ENCODE measurements at places on chromosomes 2 and 18. TPM values are rescaled to one million over a fixed set of nuclear protein-coding genes. Genes with fewer than 3 reads are reported as not detected.

- no peak overlapping the region for H3K4me3 ChIP-seq
- no peak for DNase-seq
- no peak overlapping the region for H3K27ac ChIP-seq
- H3K4me1 ChIP-seq = no peaks in the 10 kb centered on the region
These were observed 25.8 kb upstream of the PLB1 start for GRCh38 chr2:28469947-28470535.

DNA sequence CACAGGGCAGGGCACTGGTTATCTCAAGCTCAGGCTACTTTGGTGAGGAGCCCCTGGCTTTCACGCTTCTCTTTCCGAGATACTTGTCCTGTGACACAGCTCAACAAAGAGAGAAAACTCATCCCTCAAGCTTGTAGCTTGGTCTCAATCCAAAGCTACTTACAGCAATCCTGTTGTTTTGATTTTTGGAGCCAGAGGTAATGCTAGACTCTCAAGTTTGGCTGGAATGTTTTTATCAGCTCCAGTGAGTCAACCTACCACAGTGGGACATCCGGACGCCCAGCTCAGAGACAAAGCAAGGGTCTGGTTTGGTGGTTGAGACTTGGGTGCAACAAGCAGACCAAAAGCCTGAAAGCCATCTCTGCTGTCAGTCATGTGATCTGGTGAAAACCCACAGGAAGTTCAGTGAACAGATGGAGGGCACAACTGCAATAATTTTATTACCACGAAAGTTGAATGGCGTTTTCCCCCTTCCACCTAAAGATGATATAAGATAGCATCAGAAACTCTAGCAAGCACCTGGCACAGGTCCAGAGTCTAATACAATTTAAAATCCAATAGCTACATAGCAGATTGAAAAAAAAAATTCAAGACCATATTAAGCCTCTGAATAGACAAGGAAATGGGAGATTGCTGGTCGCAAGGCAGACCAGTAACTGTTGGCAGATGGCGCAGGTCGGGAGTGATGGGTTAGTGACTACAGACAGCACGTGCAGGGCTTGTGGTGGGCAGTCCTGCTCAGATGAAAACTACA, 102.3 kb upstream of the SMAD7 start:
- no peaks in the 10 kb centered on the region for H3K4me1 ChIP-seq
- H3K36me3 ChIP-seq = no peaks in the 10 kb centered on the region
- DNase-seq = no peak
- no peaks in the 10 kb centered on the region for H3K27me3 ChIP-seq
- H3K4me3 ChIP-seq = no peak overlapping the region
- H3K27ac ChIP-seq = no peak overlapping the region

- no peak overlapping the region for H3K27ac ChIP-seq
- no peaks in the 10 kb centered on the region for H3K27me3 ChIP-seq
- no peak for DNase-seq
These were observed 153.8 kb upstream of the ACAA2 start for GRCh38 chr18:49967171-49967570.

Gene ABCG8
- total RNA-seq = 0.03 TPM

Gene TXNDC2
- 0.90 TPM for total RNA-seq
